Vein endothelial cell (primary cell): ENCODE measurements at places on chromosomes 1 and 21. TPM values are rescaled to one million over a fixed set of nuclear protein-coding genes. Genes with fewer than 3 reads are reported as not detected.

TAF1A gene
- 4.2 and 4.7 TPM in 2 replicates for total RNA-seq

BEND5 gene
- 0.65 TPM in 1 of 2 replicates, not detected in the other for total RNA-seq

AMY2A gene
- total RNA-seq, result not detected in 2 replicates

MAP3K7CL gene
- total RNA-seq, result 5.2 and 6.7 TPM in 2 replicates

GPR37L1 gene
- not detected in 2 replicates for total RNA-seq

SYTL1 gene
- total RNA-seq, result under 0.01 and 0.10 TPM in 2 replicates

OLFML2B gene
- total RNA-seq, result under 0.01 and 0.38 TPM in 2 replicates
